ENCODE measurements at places on chromosomes 6 and 20.

- DNase-seq: no peak
Measured at GRCh38 chr6:56370127-56370540, 122.8 kb upstream of the COL21A1 start.

- no peak for DNase-seq
Measured at GRCh38 chr6:47196113-47196512, 113.6 kb downstream of the TNFRSF21 start.

GRCh38 chr20:20713244-20713765 lies 861 bp upstream of the RALGAPA2 start:
- DNase-seq: no peak

GRCh38 chr6:170312876-170313275 lies 6.3 kb downstream of the FAM120B start:
- no peak for DNase-seq

- no peak for DNase-seq
Measured at GRCh38 chr6:20996099-20996498, 461.8 kb downstream of the CDKAL1 start.

DNA sequence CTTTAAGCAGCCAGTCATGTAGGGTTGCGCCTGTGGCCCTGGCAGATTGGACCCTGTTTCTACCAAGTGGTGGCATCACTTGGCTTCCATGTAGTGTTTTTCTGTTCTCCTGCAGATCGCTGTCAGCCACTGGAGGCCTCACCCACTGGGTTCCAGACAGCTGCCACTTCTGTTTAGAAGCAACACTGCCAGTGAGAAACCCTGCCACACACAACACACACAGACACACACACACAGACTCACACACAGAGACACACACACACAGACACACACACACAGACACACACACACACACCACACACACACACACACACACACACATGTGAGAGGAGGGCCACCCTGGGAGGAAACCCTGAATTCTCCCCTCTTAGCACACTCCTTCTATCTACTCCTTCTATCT lies 51.8 kb downstream of the UTRN start:
- no peak for DNase-seq

GRCh38 chr20:47585087-47585747 lies 83.5 kb downstream of the NCOA3 start:
- no peak for DNase-seq

GRCh38 chr6:141486942-141487341 lies 645.8 kb upstream of the GJE1 start:
- no peak for DNase-seq

- no peak for DNase-seq
Measured at GRCh38 chr6:135586388-135586787, 88.8 kb upstream of the AHI1 start.

DNA sequence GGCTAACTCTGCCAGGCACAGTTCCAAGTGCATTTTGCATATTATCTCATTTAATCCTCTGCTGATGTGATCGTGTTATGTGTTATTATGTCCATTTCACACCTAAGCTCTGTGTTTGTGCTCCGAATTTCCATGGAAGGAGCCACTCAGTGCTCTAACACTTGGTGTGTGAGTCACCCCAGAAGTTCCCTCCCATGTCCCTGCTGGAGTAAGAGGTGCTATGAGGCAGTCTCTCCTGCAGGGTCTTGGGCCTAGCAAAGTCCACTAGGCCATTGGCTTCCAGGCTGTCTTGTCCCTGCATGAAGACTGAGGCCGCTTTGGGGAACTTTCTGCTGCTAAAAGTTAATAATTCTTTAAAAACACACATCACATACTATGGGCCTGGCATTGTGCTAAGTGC lies 405.9 kb upstream of the SULF2 start:
- DNase-seq: no peak

DNA sequence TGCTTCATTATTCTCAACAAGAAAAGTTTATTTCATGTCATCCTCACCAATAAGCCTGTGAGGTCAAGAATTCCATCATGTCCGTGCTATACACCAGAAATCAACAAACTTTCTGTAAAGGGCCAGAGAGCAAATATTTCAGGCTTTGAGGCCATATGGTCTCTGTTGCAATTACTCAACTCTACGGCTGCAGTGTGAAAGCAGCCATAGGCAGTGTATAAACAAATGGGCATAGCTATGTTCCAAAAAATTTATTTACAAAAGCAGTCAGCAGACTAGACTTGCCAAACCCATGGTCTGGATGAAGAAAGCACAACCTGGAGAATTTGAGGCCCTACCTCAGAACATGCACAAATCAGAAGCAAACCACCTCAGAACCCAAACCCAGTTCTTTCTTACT lies 118.5 kb downstream of the PCSK2 start:
- DNase-seq: no peak

- no peak for DNase-seq
Measured at GRCh38 chr6:93124006-93124632, 295.2 kb downstream of the EPHA7 start.
